ENCODE measurements at places on chromosomes 11 and 22. TPM values are rescaled to one million over a fixed set of nuclear protein-coding genes. Genes with fewer than 3 reads are reported as not detected.
A peak's percentile ranks its signal among the peaks of the same experiment; 100 is the strongest.

The PRSS23 gene
- total RNA-seq, result 0.85 TPM

DNA sequence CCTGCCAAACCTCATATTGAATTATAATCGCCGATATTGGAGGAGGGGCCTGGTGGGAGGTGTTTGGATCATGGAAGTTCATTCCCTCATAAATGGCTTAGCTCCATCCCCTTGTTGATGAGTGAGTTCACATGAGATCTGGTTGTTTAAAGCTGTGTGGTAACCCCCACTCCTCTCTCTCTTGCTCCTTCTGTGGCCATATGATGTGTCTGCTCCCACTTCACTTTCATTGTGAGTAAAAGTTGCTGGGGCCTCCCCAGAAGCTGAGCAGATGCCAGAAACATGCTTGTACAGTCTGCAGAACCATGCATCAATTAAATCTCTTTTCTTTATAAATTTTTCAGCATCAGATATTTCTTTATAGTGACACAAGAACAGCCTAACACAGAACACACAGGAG lies 929.0 kb upstream of the FAT3 start:
- no peak for DNase-seq
- no peaks in the 10 kb centered on the region for H3K4me1 ChIP-seq
- H3K27me3 ChIP-seq, result no peaks in the 10 kb centered on the region
- no peak overlapping the region for H3K4me3 ChIP-seq
- H3K27ac ChIP-seq, result no peak overlapping the region

GRCh38 chr11:9789910-9790309 lies 126.0 kb downstream of the SWAP70 start:
- H3K4me1 ChIP-seq, result peaks cover 9% of the 10 kb centered on the region
- H3K27ac ChIP-seq, result no peak overlapping the region
- DNase-seq, result no peak
- H3K36me3 ChIP-seq, result no peaks in the 10 kb centered on the region
- no peaks in the 10 kb centered on the region for H3K27me3 ChIP-seq
- H3K4me3 ChIP-seq, result no peak overlapping the region

DNA sequence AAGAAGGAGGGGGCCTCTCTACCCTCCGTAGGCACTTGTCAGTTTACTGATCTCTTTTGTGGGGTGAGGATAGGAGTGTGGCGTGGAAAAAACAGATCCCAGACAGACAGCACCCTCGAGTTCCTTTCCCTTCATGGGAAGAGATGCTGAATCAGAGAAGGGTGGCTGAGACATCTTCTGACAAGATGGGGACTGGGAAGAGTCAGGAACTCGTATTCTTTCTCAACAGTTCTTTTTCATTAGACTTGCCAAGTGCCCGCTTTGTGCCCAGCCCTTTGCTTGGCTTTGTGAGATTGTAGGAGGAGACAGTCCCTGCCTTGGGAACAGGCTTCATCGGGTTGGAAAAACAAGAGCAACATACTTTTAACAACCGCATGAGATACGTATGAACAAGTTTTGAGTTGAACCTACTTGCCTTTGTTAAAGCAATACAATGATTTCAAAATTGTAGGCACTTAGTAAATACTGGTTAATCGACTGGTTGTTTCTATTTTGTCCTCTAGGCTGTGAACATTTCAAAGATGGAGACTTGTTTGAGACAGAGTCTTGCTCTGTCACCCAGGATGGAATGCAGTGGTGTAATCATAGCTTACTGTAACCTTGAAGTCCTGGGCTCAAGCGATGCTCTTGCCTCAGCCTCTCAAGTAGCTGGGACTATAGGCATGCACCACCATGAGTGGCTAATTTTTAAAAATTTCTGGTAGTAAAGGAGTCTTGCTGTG lies 1.1 kb downstream of the RRM1 start:
- H3K4me3 ChIP-seq, result peak overlapping the region; percentile 98
- peaks cover 50% of the 10 kb centered on the region for H3K36me3 ChIP-seq
- H3K27me3 ChIP-seq, result no peaks in the 10 kb centered on the region
- H3K4me1 ChIP-seq, result peaks cover 76% of the 10 kb centered on the region
- DNase-seq, result no peak
- H3K27ac ChIP-seq, result peak overlapping the region; percentile 97

DNA sequence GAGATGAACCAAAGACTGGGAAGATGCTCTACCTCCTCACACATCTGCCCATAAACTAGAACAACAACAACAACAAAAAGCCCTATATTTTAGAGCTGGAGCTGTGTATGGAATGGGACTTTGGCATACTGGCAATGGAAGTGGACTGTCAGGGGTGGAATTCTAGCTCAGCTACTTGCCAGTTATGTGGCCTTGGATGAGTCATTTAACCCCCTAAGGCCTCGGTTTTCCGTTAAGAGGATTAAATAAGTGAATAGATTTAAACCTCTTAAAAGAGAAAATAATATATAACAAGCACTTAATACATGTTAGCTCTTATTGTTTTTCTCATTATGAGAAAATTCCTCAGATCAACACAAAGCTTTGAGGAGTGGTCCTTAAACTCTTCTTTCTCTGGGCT lies 195.0 kb downstream of the KIF18A start:
- H3K27me3 ChIP-seq, result no peaks in the 10 kb centered on the region
- H3K4me3 ChIP-seq, result no peak overlapping the region
- H3K27ac ChIP-seq, result no peak overlapping the region
- H3K36me3 ChIP-seq, result no peaks in the 10 kb centered on the region
- DNase-seq, result no peak

- H3K36me3 ChIP-seq, result no peaks in the 10 kb centered on the region
- H3K4me3 ChIP-seq, result no peak overlapping the region
Observed at GRCh38 chr22:29717789-29718188, 2.0 kb upstream of the CABP7 start.

The NNMT gene
- total RNA-seq, result not detected

The TOB2 gene
- total RNA-seq, result 38.8 TPM

DNA sequence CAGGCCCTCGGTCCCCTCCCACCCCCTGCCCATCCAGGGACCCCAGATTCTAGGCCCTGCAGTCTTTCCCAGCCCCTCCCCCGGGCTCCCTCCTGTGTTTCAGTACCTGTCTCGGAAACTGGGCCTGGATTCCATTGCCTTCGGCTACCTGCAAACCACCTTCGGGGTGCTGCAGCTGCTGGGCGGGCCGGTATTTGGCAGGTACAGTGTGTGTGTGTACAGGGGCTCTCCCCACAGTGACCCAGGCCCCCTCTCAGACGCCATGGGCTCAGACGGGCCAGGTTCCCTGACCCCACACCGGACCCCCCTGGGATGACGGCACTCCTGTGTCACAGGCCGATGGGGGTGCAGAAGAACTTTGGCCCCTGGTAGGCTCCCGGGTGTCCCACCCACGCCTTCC lies 21.1 kb downstream of the PHLDA2 start:
- H3K27ac ChIP-seq, result no peak overlapping the region
- DNase-seq, result no peak
- H3K36me3 ChIP-seq, result peaks cover 7% of the 10 kb centered on the region
- H3K27me3 ChIP-seq, result no peaks in the 10 kb centered on the region
- no peak overlapping the region for H3K4me3 ChIP-seq

DNA sequence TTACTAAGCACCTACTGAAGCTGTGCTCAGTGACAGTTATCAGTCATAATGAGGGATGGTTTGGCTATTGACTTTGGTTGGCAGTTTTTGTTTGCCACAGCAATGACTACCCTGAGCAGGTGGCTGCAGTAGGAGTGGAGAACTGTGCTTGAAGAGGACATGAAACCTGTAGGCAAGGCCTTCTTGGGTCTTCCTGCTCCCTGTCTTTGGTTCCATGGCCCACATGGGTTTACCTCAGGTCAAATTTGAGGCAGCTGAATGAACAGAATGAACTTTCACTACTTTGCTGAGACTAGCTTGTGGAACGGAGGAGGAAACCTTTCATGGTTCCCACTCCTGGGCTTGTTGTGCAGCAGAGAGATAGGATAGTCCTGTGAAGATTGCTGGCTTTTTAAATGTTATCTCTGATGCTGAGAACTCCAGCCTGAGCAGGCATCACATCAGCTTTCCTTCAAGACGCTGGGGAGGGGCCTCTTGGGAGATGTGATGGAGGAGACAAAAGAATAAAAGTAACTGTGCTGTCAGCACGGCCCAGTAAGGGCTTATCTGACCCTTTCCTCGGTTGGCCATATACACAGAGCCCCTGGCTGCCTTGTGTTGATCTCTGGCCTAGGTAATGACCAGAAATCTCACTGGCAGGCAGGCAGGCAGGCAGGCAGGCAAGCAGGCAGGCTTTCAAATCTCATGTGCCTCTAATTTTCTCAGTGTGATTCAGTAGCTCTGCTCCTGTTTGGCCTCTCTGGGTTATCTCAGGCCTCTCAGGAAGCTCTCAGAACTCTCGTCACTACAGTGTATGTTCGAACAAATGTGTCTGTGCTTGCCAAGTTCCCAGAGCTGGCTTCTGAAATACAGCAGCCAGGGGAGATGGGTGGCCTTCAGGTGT lies 12.0 kb downstream of the STIM1 start:
- peaks cover 74% of the 10 kb centered on the region for H3K4me1 ChIP-seq
- H3K36me3 ChIP-seq, result peaks cover 20% of the 10 kb centered on the region
- H3K27ac ChIP-seq, result peak overlapping the region; percentile 1
- H3K27me3 ChIP-seq, result no peaks in the 10 kb centered on the region
- no peak for DNase-seq
- H3K4me3 ChIP-seq, result no peak overlapping the region

The BRSK2 gene
- 0.40 TPM for total RNA-seq

DNA sequence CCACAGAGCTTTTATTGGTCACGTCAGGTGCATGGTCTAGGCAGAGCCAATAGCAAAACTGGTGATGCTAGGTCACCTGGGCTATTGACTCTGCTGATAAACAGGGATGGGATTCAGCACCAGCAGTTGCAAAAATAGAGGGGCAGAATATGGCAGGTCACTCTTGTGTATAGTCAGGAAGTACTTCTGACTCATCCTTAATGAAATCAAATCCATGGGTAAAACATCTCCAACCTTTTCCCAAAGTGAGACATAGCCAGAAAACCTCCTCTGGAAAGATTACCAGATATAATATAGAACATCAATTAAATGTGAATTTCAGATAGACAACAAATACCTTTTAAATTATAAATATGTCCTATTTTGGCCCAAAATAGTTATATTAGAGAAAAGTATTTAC lies 383.2 kb downstream of the METTL15 start:
- H3K4me3 ChIP-seq, result no peak overlapping the region
- H3K36me3 ChIP-seq, result no peaks in the 10 kb centered on the region
- H3K27me3 ChIP-seq, result no peaks in the 10 kb centered on the region
- no peak for DNase-seq

GRCh38 chr11:45592636-45593035 lies 72.8 kb downstream of the CHST1 start:
- no peak overlapping the region for H3K27ac ChIP-seq
- peaks cover 10% of the 10 kb centered on the region for H3K27me3 ChIP-seq
- H3K4me3 ChIP-seq, result no peak overlapping the region
- DNase-seq, result no peak

- H3K4me3 ChIP-seq, result no peak overlapping the region
- no peak for DNase-seq
- no peak overlapping the region for H3K27ac ChIP-seq
- peaks cover 28% of the 10 kb centered on the region for H3K36me3 ChIP-seq
- no peaks in the 10 kb centered on the region for H3K27me3 ChIP-seq
Observed at GRCh38 chr11:4071914-4072313, 22.7 kb upstream of the RRM1 start.

- H3K36me3 ChIP-seq, result no peaks in the 10 kb centered on the region
- peaks cover 6% of the 10 kb centered on the region for H3K4me1 ChIP-seq
- DNase-seq, result no peak
- H3K4me3 ChIP-seq, result no peak overlapping the region
- no peak overlapping the region for H3K27ac ChIP-seq
- peaks cover 29% of the 10 kb centered on the region for H3K27me3 ChIP-seq
Observed at GRCh38 chr11:129285402-129285786, 90.3 kb upstream of the BARX2 start.

GRCh38 chr11:763549-764321 lies 13.6 kb downstream of the GATD1 start:
- peaks cover 2% of the 10 kb centered on the region for H3K4me1 ChIP-seq
- no peak overlapping the region for H3K4me3 ChIP-seq
- H3K27me3 ChIP-seq, result no peaks in the 10 kb centered on the region
- no peak overlapping the region for H3K27ac ChIP-seq
- no peak for DNase-seq

GRCh38 chr11:109016724-109017123 lies 351.9 kb downstream of the DDX10 start:
- H3K36me3 ChIP-seq, result no peaks in the 10 kb centered on the region
- no peak overlapping the region for H3K4me3 ChIP-seq
- DNase-seq, result no peak
- no peaks in the 10 kb centered on the region for H3K27me3 ChIP-seq
- no peaks in the 10 kb centered on the region for H3K4me1 ChIP-seq

- peaks cover 30% of the 10 kb centered on the region for H3K27me3 ChIP-seq
- peak; percentile 47 for DNase-seq
- H3K27ac ChIP-seq, result no peak overlapping the region
Observed at GRCh38 chr22:43867839-43868635, 5.7 kb upstream of the SULT4A1 start.

The POTEH gene
- total RNA-seq, result not detected

The KCTD14 gene
- total RNA-seq, result 0.23 TPM

GRCh38 chr11:83785942-83786341 lies 499.8 kb upstream of the CCDC90B start:
- H3K27ac ChIP-seq, result no peak overlapping the region
- no peak for DNase-seq
- peaks cover 4% of the 10 kb centered on the region for H3K27me3 ChIP-seq
- H3K36me3 ChIP-seq, result no peaks in the 10 kb centered on the region
- no peaks in the 10 kb centered on the region for H3K4me1 ChIP-seq

DNA sequence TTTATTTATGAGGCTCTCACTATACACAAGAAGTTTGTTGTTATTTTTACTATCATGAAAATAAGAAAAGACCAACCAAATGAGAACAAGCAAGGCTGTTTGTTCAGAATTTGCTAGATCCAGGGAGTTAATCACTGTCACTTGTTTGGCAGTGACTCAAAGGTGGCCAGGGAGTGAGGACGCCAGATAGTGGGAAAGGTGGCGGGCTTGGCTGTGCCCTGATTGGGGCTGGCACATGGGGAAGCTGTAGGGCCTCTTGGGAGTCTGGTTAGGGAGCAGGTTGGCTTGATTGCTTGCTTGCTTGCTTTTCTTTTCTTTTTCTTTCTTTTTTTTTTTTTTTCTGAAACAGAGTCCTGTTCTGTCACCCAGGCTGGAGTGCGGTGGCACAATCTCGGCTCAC lies 53.1 kb upstream of the SLC22A12 start:
- no peak overlapping the region for H3K4me3 ChIP-seq
- H3K36me3 ChIP-seq, result no peaks in the 10 kb centered on the region
- no peaks in the 10 kb centered on the region for H3K4me1 ChIP-seq
- DNase-seq, result no peak

DNA sequence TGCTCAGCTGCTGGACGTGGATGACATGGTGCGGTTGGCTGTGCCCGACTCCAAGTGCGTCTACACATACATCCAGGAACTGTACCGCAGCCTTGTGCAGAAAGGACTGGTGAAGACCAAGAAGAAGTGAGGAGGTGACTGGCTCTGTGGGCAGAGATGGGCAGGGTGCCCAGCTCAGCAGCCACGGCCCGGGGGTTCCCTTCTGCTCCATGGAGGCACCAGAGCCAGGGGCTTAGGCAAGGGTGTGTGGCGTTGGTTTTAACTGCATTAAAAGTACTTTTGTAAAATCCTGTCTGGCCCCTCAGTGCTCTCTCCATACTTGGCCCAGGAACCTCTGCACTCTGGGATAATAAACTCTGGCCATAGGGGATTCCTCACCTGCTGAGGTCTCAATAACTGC lies 12.6 kb downstream of the SMTNL1 start:
- no peak for DNase-seq
- peaks cover 51% of the 10 kb centered on the region for H3K36me3 ChIP-seq
- H3K4me1 ChIP-seq, result peaks cover 23% of the 10 kb centered on the region
- H3K27me3 ChIP-seq, result no peaks in the 10 kb centered on the region

Data from activated CD8-positive, alpha-beta memory T cell treated with anti-CD3 and anti-CD28 coated beads, Interleukin-2, amount 10 ng/mL, durations not matched to agents 7 days and 5 days (primary cell).